ENCODE measurements at places on chromosomes 3 and 15.

- no peak for DNase-seq
These were observed 71.5 kb upstream of the EIF1B start for GRCh38 chr3:40237889-40238571.

- no peak for DNase-seq
These were observed 80.1 kb downstream of the SETD2 start for GRCh38 chr3:47083786-47084185.

- no peak for DNase-seq
These were observed 107.2 kb upstream of the ABHD17C start for GRCh38 chr15:80587816-80588456.

DNA sequence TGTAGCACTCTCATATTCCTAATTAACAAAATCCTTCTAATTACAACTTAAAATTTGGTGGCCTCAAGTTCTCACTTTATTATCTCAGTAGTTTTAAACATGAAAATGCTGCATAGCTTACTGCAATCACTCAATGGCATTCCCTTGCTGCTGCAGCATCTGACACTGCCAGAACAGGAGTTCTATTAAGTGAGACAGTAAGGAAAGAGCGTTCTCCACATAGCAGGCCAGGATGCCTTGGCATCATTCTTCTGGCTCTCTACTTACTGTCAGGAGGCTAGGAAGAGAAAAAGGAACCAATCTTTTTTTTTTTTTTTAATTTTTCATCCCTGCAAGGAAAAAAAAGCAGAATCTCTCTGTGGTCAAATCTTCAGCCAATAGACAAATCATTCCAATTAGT, 3.2 kb downstream of the CNBP start:
- no peak for DNase-seq

DNA sequence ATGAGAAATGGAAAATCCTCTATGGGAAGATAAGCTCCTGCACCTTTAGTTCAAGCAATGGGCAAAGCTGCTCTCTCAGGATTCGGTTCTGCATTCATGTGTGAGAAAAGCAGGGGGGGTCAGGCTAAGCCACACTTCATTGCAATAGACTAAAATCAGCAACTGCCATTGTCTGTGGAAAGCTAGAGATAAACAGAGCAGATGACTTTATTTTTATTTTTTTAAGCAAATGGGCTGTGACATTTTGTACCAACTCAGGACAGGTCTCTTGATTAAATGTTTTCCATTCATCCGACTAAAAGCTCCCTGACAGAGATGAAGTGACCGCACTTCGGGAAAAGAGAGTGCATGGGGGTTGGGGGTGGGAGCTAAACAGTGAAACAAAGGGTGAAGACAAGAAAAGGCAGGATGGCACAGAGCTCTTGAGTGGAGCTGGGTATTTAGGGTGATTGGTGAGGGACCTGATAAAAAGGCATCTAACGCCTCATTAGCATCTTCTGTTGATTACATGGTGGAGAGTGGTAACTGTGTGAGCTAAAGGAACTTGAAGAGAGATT, 987.4 kb downstream of the TUSC7 start:
- DNase-seq = no peak

GRCh38 chr3:169285057-169286033, 378.2 kb downstream of the MECOM start:
- DNase-seq = no peak

GRCh38 chr15:57706405-57707209, at the start of gene POLR2M:
TSS of gene POLR2M (plus strand) at chr15:57706714. CDS start at chr15:57706843, 129 bp downstream.
- DNase-seq = peak; percentile 94

- DNase-seq = no peak
These were observed 196.7 kb upstream of the TPRG1 start for GRCh38 chr3:188974856-188975599.

DNA sequence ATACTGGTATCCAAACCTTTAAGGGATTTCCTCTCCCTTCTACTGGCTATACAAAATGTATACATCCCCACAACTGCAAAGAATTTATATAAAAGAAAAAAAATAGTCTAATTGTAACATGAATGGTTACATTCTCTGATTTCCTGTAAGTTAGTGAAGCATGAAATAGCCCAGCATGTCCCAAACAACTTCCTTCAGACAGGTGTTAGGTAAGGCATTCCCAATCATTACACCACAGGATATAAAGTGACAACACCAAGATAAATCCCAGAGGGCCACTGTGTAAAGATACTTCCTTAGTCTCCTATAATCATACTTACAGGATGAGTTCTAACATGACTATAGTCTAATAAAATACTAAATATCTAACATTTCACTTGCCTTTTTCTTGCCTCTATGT, 7.6 kb downstream of the CMTM6 start:
- no peak for DNase-seq

DNA sequence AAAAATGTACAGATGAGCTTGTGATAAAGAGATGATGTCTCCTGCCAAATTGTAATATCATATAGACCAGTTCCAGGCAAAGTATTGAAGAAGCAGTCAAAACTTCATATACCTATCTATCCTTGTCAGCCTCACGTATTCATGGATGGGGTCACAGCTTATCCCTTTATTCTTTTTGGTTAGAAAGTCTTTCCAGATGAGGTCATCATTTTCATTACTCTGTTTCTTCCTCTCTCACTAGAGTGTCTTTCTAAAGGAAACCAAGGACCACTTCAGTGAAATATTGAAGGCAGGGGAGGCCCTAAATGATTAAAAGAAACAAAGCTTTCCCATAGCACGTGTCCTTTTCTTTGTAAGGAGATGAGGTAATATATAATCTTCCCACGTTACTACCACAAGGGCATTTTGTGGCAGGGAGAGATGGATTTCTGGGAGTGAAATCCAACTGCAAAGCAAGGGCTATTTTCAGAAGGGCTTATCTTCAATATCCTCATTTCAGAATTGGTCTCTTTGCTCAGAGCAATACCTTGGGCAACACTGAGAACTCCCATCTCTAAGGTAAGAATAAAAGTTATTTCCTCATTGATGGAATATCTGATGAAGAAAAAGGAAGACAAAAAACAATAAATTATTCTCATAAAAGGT, 260.2 kb downstream of the TIGIT start:
- DNase-seq = no peak

DNA sequence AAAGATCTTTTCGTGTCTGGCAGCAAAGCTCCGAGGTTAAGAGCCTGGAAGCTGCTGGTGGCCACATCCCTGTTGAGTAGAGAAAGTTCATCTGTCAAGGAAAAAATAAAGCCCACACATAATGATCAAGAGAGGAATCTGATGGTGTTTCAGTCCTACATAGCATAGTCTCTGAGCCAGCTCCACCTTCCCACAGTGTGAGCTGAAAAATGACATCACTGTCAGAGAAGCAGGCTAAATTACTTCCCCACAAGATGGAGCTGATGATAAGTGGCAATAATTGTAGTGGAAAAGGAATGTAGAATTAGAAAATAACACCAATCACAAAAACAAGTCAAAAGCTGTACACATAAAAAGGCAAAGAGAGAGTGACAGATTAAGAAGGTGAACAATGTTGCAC, 84.5 kb downstream of the AQP9 start:
- DNase-seq = no peak

GRCh38 chr3:128590948-128591347, 59.7 kb downstream of the RPN1 start:
- DNase-seq = no peak

DNA sequence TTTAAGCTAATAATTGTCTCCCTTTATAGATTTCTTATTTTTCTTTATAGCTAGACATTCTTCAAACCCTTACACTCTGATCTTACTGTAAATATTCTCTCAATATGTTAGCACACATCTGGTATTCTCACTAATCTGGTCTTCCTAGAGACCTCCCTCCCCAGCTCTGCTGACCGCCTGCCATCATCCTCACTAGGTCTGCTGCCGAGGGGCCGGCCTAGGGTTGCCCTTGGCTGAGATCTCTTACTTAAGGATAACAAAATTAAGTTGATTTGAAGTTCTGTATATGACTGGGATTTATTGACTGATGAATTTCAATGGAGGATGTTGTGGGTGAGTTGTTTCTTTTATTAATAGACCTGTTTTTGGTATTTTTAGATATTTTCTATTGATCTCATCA, 586.6 kb downstream of the NAALADL2 start:
- no peak for DNase-seq

DNA sequence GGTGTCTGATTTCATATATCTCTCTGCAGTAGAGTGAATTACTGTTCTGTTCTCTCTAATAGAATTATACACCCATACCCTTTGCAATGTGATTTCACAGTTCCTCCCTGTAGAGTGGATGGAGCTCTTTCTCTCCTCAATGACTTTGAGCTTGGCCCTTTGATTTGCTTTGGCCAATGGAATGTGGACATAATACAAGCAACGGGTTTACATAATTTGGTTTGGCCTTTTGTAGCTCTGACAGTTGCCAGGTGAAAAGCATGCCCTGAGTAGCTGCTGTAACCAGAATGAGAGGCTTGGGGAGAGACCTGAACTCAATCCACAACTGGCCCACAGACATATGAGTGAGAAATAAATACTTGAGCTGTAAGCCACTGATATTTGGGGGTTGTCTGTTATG, 32.1 kb downstream of the ZDHHC23 start:
- no peak for DNase-seq

DNA sequence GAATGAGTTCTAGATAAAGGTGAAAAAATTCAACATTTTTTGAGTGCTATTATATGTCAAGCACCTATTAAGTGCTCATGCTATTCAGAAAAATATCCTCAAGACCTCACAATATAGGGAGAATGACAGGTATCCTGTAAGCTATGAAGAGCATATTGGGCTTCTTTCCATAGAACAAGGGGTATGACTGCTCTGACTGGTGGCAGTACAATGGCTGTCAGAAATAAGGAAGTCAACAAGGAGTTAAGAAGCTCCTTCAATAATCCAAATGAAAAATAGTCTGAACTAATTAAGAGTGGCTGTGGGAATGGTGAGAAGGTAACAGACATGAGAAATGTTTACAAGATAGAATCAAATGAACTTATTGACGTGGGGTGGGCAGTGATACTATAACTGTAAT, 24.7 kb downstream of the NPTN start:
- DNase-seq = no peak

DNA sequence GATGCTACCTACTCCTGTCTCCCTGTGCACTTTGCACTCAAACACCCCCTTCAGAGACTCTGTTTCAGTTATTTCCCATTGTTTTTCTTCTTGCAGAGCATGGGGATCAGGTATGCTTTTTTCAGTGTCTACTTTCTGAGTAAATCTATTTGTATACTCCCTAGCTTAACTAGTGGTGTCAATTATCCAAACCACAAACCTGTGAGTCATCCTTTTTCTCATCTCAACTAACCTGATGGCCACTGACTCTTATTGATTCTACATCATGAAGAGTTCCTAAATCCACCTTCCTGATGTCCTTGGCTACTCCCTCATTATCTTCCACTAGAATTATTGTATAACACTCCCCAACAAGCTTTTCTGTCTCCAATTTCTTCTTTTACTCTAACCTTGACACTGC, 68.0 kb downstream of the DIPK2A start:
- no peak for DNase-seq

DNA sequence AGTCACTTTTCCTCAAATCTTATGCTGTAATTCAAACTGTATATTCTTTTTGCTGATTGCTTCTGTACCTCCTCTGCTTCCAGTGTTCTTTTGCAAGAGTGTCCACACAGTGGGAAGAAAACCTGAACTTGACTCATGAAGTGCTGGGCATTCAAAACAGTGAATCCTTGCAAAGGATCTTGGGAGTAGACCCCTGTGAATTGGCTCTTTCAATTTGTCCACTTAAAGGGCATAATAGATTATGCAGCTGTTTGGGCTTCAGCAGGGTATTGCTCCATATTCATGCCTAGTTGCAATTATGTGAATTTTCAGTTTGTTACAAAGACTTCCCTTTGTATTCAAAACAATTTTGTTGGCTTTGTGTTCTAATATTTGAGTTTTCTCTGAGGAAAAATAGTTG, 11.4 kb downstream of the ZFAND6 start:
- no peak for DNase-seq

DNA sequence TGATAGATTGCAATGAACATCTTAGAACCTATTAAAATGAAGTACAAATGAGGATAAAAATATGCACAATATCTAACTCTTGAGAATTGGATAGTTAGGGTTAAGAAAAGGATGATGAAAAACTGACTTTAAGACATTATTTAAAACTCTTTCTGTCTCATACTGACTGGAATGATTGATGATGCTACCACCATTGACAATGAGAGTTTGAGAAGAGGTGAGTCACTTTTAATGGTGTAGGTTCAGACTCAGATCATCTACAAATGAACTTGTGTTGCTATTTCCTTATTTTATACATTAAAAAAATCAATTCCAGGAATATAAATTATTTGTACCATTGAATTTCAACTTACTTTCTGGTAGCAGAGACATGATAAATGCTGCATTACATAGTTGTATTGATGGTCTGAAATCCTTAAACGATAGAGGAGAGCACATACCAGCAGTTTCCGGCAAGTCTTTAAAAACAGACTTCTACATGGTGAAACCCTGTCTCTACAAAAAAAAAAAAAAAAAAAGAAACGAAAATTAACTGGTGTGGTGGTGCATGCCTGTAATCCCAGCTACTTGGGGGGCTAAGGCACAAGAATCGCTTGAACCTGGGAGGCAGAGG, 409.0 kb downstream of the OTOL1 start:
- DNase-seq = no peak

- no peak for DNase-seq
These were observed 70.7 kb downstream of the IQSEC1 start for GRCh38 chr3:13002398-13003124.

DNA sequence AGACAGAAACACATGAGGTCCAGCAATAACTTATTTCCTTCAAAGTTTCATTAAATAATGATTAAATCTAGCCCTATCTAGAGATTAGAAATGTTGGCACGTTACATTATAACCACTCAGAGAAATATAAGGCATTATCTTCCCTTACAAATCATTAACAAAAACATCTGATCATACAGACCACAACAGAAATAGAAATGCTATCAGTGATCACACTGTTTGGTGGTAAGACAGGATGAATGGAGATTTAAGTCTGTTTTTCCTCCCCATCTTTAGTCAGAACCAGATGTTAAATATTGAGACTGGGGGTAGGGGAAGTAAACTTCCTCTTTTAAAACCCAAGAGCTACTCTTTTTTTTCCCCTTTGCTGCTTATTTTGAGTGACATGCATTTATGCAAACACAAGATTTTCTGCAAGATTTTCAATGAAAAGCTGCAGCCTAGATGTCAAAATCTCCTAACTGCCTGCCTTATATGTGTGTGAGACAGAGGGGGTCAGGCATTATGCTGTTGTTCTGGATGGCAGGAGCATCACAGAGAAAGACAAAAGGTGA, 70.4 kb downstream of the CBLB start:
- no peak for DNase-seq

DNA sequence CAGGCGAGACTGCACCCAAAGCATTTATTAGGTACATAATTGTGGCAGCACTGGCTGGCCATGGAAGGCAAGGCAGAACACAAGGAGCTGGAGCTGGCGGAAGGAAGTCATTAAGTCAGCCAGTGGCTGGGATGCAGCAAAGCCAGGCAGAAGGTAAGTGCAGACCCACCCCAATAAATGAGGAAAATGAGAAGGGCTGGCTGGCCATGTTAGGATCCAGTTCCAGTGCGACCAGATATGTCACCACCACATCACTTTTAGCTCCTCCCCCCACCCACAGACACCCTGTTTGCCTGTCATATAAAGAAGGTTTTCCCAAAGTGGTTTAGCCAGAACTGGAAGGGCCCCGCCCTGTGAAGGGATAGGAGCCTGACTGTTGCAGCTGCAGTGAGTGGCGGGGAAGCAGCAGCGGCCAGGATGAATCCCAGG, at the start of gene FURIN:
Gene FURIN, plus strand, starts transcription at position 328 of the 429 bp plus-strand sequence. CDS start 7,153 bp downstream, outside the sequence.
- DNase-seq = no peak

GRCh38 chr3:141875893-141876380, 506 bp upstream of the ATP1B3 start:
- DNase-seq = peak; percentile 74

GRCh38 chr15:33013827-33014445, 180.6 kb downstream of the FMN1 start:
- DNase-seq = no peak

GRCh38 chr3:181716966-181717365, 5.2 kb downstream of the SOX2 start:
- DNase-seq = no peak
